ENCODE measurements at places on chromosomes 1 and 21. TPM values are rescaled to one million over a fixed set of nuclear protein-coding genes. Genes with fewer than 3 reads are reported as not detected.

DNA sequence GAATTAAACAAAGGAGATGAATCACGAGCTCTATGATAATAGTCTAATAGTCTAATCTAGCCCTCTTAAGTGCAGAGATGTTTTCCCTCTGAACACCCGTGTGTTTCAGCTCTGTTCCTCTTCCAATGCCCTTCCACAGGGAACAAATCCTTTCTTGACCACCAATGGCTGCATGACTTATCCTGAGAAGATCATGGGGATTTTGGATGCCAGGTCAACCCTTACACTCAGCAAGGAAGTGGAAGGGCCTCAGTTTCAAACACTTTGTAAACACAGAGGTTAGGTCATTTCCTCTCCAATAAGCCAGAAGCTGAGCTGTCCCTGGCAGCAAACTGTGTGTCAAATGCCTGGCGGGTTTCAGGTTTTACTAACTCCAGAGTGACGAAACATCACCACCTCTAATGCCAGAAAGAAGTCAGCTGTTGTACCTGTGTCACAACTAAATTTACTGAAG, 200.0 kb downstream of the GABPA start:
- H3K36me3 ChIP-seq = no peaks in the 10 kb centered on the region
- no peaks in the 10 kb centered on the region for H3K4me1 ChIP-seq
- no peak for DNase-seq
- H3K4me3 ChIP-seq = no peak overlapping the region
- H3K27me3 ChIP-seq = no peaks in the 10 kb centered on the region

DNA sequence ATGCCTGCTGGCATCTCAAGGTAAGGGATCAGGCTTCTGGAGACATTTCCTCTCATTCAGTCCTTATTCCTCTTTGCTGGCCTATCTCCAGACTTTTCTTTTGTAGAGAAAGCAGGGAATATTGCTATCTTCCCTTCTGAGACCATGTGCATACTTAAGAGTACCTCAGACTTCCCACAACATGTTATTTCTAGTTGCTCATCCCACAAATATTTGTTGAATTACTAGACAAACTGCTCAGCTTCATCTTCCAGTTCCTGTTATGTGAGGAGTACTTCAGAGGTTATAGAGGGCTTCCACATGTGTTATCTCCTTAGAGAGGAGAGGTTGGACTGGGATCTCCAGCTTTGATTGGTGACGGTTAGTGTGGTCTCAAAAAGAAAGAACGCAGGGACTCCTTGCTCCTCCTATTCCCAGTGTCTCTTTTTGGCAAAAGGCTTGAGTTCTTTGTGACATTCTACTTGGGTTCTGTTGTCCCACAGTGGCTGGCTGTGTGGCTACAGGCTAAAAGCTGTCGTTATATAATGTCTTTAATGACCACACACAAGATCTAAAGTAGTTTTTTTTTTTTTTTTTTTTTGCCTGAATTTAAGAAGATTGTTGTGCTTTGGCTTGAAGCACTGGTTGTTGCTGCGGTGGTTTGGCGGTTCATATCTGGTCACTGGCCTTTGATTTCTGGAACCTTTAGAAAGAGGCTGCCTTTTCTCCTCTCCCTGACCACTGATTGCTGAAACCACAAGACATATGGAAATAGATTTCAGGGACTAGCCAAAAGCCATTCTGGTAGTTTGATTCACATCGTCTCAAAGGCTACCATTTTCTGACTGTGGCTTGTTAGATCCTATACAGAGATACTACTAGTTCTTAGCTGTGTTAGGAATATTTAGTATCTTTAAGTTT, 78.7 kb downstream of the FGGY start:
- no peak overlapping the region for H3K27ac ChIP-seq
- H3K4me1 ChIP-seq = peaks cover 2% of the 10 kb centered on the region
- no peak overlapping the region for H3K4me3 ChIP-seq

GRCh38 chr1:61049850-61050540, 32.4 kb upstream of the NFIA start:
- peaks cover 40% of the 10 kb centered on the region for H3K27me3 ChIP-seq
- peak; percentile 86 for DNase-seq

GRCh38 chr21:38631206-38631605, 132.9 kb upstream of the ERG start:
- no peaks in the 10 kb centered on the region for H3K4me1 ChIP-seq
- H3K36me3 ChIP-seq = peaks cover 4% of the 10 kb centered on the region
- H3K27me3 ChIP-seq = peaks cover 34% of the 10 kb centered on the region

- H3K27me3 ChIP-seq = no peaks in the 10 kb centered on the region
- DNase-seq = peak; percentile 64
- H3K27ac ChIP-seq = no peak overlapping the region
- H3K36me3 ChIP-seq = no peaks in the 10 kb centered on the region
- no peak overlapping the region for H3K4me3 ChIP-seq
Observed at GRCh38 chr1:182084487-182085316, 23.2 kb upstream of the ZNF648 start.

- H3K4me1 ChIP-seq = no peaks in the 10 kb centered on the region
- no peaks in the 10 kb centered on the region for H3K36me3 ChIP-seq
- no peak overlapping the region for H3K4me3 ChIP-seq
Observed at GRCh38 chr1:6500544-6501278, 9.2 kb upstream of the PLEKHG5 start.

GRCh38 chr1:234546890-234547788, 62.8 kb downstream of the IRF2BP2 start:
- H3K4me1 ChIP-seq = peaks cover 8% of the 10 kb centered on the region
- H3K4me3 ChIP-seq = no peak overlapping the region
- H3K36me3 ChIP-seq = no peaks in the 10 kb centered on the region

DNA sequence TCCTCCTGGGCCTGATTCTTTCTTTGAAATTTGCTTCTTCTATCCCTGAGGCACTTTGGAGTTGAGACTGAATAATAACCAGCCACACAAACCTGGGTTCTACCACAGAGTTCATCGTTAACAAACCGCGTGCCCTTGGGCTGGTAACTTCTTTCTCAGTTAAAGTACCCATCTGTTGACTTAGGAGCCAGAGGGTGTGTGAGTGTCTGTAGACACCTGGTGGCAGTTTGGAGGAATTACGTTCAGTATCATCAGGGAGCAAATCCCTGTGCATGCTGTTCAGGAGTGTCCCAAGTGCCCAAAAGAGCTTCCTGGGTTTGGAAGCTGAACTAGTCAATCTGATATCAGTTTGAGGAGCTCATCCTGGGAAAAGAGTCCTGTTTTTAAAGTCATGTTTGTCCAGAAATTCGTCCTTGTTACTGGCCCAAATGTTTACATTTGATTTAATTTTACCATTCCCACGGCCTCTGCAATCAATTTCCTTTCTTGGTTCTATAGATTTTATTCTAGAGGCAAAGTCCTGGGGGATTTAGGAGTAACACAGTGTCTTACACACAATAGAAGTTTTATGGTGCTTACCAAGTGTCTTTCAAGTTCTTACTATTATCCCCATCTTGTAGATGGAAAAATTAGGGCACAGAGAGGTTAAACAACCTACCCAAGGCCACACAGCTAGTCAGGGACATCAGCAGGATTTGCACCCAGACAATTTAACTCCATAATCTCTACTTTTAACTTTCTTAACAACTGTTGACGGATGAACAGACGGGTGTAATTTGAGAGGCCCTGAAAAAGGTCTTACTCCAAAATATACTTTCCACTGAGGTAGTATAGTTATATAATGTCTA, 26.7 kb upstream of the RPTN start:
- no peaks in the 10 kb centered on the region for H3K36me3 ChIP-seq
- H3K27ac ChIP-seq = no peak overlapping the region
- H3K27me3 ChIP-seq = peaks cover 6% of the 10 kb centered on the region

The CASQ2 gene
- total RNA-seq = not detected

The PROK1 gene
- 0.21 TPM for total RNA-seq

All from natural killer cell treated with Interleukin-12 subunit alpha and Interleukin-12 subunit beta and Interleukin-15 and Interleukin-18, amount 100 ng/mL, for 72 hours (primary cell).